ENCODE measurements at places on chromosomes 7 and 10.

DNA sequence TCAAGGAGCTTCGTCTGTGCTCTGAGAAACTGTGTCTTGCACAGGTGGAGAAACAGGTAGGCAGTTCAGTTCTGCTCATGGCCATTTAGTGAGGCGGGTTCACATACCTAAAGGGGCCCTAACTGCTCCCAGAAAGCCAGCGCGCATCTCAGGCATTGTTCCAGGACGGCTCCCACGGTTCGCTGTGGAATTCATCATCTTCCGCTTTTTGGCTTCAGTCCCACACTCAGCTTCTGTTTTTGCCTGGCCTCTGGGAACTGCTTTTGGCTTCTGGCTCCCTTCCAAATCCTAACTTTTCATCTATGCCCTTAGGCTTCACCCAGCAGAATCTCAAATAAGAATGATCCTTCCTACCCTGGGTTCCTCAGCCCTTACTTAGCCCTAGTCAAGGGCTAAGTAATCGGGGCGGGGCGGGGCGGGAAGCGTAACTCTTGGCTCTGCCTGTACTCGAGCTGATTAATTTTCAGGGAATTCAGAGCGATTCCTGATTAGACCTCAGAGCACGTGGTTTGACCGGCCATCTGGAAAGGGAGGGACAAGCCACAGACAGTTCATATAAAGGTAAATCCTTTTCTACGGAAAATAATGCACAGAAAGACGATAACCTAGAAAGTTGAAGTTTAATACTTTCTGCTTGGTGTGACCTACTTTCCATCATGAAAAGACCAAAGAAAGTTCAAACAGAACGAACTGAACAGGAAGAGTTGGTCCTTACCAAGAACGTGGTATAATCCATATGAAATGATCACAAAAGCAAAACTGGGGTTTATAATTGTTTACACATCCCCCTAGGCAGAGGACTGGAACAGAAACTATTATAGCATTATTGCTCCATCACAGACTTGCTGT lies 105.7 kb downstream of the ST8SIA6 start:
- no peak for DNase-seq

- DNase-seq, result no peak
Measured at GRCh38 chr7:36625247-36625646, 99.0 kb downstream of the AOAH start.

GRCh38 chr7:13106513-13106912 lies 419.1 kb downstream of the ARL4A start:
- DNase-seq, result no peak

- no peak for DNase-seq
Measured at GRCh38 chr7:471866-472639, 47.6 kb downstream of the PDGFA start.
